ENCODE measurements at places on chromosomes 3 and 15.

DNA sequence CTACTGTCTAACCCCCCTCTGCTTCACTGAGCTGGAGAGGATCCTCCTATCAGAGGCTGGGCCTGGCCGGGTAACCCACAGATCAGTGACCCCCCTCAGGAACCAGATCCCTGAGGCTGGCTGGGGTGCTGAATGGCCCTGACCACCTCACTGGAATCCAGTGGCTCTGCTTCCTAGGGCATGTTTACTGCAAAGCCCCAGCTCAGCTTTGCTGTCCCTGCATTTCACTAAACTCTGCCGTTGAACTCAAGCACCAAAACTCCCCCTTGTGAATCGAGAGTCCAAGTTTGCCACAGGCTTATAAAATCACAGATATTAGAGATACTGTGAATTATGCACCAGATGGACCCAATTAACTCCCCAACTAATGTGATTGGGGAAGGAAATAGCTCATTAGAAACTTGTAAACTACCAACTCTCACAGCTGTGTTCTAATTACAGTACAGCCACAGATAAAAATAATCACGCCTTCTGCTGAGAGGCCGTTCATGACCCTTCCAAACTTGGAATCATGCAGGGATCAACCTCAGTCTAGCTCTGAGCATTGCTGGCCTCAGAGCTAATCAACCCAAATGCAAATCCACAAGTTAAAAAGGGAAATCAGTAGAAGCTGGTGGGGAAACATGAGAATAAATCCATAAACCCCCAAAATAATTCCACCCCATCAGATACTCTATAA lies 47.0 kb downstream of the OCA2 start:
- DNase-seq = no peak

GRCh38 chr3:110383356-110383755 lies 688.3 kb upstream of the NECTIN3 start:
- DNase-seq = no peak

DNA sequence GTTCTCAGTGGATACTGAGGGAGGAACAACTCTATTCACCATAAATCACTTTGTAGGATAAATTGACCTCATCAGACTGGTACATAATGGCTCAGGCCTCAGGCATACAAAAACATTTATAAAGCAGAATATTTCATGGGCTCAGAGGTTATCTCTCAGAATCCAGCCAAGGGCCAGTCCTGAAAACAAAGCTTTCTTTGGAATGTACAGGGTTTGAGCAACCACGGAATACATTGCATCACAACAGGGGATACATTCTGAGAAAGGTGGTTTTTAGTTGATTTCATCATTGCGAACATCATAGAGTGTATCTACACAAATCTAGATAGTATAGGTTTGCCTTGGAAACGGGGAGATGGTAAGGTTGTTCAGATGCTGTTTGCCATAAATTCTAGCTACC lies 33.4 kb upstream of the CTDSPL2 start:
- DNase-seq = no peak

DNA sequence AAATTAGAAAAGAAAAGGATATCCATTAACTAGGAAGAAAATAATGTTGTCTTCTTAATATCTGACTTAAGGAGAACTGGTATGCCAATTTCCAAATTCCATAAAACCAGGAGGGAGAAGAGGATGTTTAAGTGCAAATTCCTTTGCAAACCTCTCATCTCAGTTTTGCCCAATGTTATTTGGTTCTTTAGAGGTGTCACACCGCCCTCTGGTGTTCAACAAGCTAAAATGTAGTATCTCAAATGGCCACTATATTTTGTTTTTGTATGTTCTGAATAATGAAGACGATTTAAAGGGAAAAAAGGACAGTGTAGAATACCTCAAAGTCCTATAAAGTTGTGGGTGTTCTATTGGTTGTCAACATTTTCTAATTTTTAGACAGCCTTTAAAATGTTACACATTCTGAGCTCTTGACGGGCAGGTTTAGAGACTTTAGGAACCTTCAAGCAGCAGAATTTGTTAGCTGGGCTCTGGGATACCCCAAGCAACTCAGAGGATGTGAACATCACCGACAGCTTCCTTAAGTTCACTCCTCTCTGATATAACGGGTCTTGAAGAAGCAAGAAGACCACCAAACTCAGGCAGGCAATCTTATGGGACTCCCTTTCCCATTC lies 458.3 kb downstream of the MFSD1 start:
- no peak for DNase-seq

DNA sequence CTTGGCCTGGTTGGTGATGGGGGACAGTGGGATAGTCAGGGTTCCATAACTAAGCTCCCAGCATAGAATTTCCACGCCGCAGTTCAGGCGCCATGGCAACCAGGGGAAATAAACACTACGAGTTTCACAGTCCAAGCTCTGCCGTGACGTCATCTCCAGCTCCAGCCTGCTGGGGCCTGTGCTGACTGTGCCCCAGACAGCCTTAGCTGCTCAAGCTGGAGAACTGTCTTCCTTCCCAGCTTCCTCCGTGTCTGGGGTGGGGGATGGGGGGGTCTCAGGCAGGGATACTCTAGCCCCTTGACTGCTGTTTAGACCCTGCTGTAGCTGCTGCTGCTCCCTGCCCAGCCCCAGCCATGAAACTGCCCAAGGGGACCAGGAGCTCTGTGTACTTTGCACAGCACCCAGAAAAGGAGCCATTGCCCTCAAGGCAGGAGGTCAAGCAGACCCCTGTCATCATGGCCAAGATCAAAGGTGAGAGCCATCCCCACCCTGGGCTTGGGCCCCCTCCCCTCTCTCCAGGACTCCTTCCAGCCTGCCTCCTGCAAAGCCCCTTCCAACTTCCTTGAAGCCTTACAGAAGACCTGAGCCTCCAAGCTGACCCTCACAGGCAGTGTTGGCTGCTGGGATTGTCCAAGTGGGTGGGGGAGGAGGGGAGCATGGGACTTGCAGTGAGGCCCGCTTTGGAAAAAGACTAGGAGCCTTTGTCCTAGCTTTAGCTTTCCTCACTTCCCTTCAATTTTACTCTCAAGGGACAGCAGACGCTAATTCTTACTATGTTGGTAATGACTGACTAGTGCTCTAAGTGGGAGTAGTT lies 11.4 kb upstream of the CSPG4 start:
- DNase-seq = peak; percentile 26

- no peak for DNase-seq
These were observed 253.8 kb upstream of the IGF1R start for GRCh38 chr15:98394546-98394945.

DNA sequence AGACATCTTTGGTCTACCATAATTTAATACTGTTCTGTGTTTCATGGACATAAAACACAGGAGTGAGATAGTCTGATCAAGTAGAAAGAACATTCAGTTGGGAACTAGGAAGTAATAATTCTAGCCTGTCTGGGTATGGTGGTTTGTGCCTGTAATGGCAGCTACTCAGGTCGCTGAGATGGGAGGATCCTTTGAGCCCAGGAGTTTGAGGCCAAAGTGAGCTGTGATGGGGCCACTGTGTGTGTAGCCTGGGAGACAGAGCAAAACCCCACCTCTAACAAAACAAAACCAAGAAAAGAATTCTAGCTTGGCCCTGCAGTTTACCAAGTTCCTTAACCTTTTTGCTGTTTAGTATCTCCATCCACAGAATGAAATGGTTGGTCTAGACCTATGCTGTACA lies 36.8 kb downstream of the KAT2B start:
- no peak for DNase-seq
